Immature natural killer cell (primary cell): ENCODE measurements at places on chromosomes 1 and 21. TPM values are rescaled to one million over a fixed set of nuclear protein-coding genes. Genes with fewer than 3 reads are reported as not detected.

GRCh38 chr1:230573658-230574057, 68.6 kb upstream of the COG2 start:
- H3K4me3 ChIP-seq = no peak overlapping the region
- no peaks in the 10 kb centered on the region for H3K4me1 ChIP-seq
- no peak for DNase-seq
- no peaks in the 10 kb centered on the region for H3K36me3 ChIP-seq
- peaks cover 3% of the 10 kb centered on the region for H3K27me3 ChIP-seq

DNA sequence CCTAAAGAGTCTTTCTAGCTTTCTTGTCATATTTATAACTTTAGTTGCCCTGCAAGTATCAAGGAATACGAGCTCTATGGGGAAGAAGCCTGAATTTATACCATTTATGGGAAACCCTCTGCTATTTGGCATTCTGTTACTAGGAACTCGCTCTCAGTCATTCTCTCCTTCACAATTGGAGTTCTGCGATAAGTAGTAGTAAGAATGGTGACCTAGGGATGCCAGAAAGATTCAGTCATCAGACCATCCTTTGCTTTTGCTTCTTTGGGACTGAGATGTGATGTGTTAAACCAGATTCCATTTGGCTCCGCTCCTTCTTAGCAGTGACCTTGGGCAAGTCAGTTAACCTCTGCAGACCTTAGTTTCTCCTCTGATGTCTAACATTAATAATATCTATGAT, 256.5 kb downstream of the FGGY start:
- no peaks in the 10 kb centered on the region for H3K4me1 ChIP-seq
- H3K27ac ChIP-seq = no peak overlapping the region
- DNase-seq = no peak

The FCGR1A gene
- polyA plus RNA-seq = not detected

DNA sequence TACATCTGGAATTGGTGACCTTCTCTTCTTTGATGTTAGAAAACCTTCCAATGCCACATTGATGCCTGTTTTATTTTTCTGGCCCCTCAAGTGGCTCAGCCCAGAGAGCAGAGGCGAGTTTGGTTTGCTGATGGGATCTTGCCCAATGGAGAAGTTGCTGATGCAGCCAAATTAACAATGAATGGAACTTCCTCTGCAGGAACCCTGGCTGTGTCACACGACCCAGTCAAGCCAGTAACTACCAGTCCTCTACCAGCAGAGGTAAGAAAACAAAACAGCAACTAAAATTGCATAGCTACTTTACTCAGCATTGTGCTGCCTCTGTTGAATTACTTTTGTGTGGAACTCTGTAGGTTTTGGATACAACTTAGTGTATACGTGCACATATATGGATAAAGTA, 97.6 kb downstream of the CC2D1B start:
- H3K4me3 ChIP-seq = no peak overlapping the region
- no peak for DNase-seq
- H3K27ac ChIP-seq = no peak overlapping the region
- H3K36me3 ChIP-seq = no peaks in the 10 kb centered on the region

GRCh38 chr1:245412306-245412705, 257.5 kb downstream of the KIF26B start:
- H3K4me3 ChIP-seq = no peak overlapping the region
- H3K27me3 ChIP-seq = peaks cover 6% of the 10 kb centered on the region
- no peaks in the 10 kb centered on the region for H3K4me1 ChIP-seq
- no peaks in the 10 kb centered on the region for H3K36me3 ChIP-seq
- no peak for DNase-seq

GRCh38 chr1:7117399-7118281, 332.4 kb downstream of the CAMTA1 start:
- no peak for DNase-seq
- H3K4me3 ChIP-seq = no peak overlapping the region
- H3K27ac ChIP-seq = no peak overlapping the region

GRCh38 chr1:113479713-113480676, 89.7 kb downstream of the MAGI3 start:
- H3K4me1 ChIP-seq = no peaks in the 10 kb centered on the region
- H3K27ac ChIP-seq = no peak overlapping the region
- no peak for DNase-seq
- H3K27me3 ChIP-seq = peaks cover 5% of the 10 kb centered on the region
- H3K36me3 ChIP-seq = no peaks in the 10 kb centered on the region

The SPATA21 gene
- polyA plus RNA-seq = not detected

The CELF3 gene
- not detected for polyA plus RNA-seq

DNA sequence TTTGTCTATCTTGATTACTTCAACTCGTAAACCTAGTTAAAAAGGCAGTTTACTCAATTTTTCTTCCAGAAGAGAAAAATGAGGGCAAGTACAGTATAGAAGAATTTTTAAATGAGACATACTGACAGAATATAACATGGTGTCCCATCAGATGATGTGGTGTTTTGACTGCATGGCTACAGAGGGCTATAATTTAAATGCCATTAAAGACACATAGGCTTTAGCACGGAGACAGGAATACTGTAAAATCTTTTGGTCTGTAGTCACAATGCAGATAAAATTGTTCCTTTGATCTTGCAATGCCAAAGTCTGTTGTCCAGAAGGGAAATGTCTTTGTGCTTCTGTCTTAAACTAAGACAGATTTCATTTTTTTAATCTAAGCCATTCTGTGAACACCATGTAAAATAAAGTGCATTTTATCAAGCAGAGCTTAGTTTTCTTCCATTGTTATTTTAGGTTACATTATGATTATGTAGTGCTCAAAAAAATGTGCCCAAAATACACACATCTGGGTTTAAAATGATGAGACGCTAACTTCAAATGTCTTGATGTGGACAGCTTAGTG, 249.6 kb downstream of the PTPRC start:
- no peak overlapping the region for H3K4me3 ChIP-seq
- peaks cover 12% of the 10 kb centered on the region for H3K4me1 ChIP-seq
- no peaks in the 10 kb centered on the region for H3K36me3 ChIP-seq
- H3K27me3 ChIP-seq = peaks cover 2% of the 10 kb centered on the region

DNA sequence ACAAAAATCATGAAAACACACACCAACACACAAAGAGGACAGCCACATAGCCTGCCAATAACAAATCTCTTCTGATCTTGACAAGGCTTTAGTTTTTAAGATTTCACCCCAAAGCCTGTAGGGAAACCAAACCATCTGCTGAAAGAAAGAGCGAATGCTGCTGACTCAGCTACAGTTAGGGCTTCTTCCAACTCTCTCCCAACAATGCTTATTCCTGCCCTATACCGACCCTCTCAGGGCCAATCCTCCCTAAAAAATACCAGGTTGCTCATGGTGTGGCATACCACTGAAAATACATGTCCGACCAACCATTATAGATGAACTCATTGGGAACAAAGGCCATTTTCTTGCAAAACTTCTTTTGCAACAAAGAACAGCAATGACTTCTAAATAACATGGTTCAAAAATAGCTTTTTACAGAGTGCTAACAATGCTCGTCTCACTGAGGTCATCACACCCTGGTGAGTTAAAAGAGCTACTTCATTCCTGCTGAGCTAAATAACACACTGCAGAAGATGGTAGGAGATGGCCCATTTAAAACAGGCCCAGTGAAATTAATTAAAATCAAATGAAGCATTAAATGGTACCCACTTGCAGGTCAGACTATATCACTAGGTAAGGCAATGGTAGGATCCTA, 86.1 kb downstream of the KIAA0319L start:
- no peak overlapping the region for H3K4me3 ChIP-seq
- no peak for DNase-seq
- peaks cover 36% of the 10 kb centered on the region for H3K36me3 ChIP-seq
- no peak overlapping the region for H3K27ac ChIP-seq
- no peaks in the 10 kb centered on the region for H3K27me3 ChIP-seq

GRCh38 chr1:244210884-244211558, 159.9 kb downstream of the ZBTB18 start:
- no peaks in the 10 kb centered on the region for H3K27me3 ChIP-seq
- no peaks in the 10 kb centered on the region for H3K36me3 ChIP-seq
- no peaks in the 10 kb centered on the region for H3K4me1 ChIP-seq
- no peak overlapping the region for H3K27ac ChIP-seq
- no peak overlapping the region for H3K4me3 ChIP-seq

GRCh38 chr1:93108335-93108734, 29.3 kb downstream of the MTF2 start:
- H3K36me3 ChIP-seq = peaks cover 20% of the 10 kb centered on the region
- peak overlapping the region; percentile 7 for H3K4me3 ChIP-seq
- peak overlapping the region; percentile 31 for H3K27ac ChIP-seq
- no peaks in the 10 kb centered on the region for H3K27me3 ChIP-seq
- peaks cover 85% of the 10 kb centered on the region for H3K4me1 ChIP-seq

- no peak overlapping the region for H3K27ac ChIP-seq
- no peaks in the 10 kb centered on the region for H3K27me3 ChIP-seq
- no peaks in the 10 kb centered on the region for H3K4me1 ChIP-seq
- H3K4me3 ChIP-seq = no peak overlapping the region
- H3K36me3 ChIP-seq = no peaks in the 10 kb centered on the region
These were observed 21.5 kb upstream of the SAMSN1 start for GRCh38 chr21:14567331-14568279.

The LMOD1 gene
- not detected for polyA plus RNA-seq

DNA sequence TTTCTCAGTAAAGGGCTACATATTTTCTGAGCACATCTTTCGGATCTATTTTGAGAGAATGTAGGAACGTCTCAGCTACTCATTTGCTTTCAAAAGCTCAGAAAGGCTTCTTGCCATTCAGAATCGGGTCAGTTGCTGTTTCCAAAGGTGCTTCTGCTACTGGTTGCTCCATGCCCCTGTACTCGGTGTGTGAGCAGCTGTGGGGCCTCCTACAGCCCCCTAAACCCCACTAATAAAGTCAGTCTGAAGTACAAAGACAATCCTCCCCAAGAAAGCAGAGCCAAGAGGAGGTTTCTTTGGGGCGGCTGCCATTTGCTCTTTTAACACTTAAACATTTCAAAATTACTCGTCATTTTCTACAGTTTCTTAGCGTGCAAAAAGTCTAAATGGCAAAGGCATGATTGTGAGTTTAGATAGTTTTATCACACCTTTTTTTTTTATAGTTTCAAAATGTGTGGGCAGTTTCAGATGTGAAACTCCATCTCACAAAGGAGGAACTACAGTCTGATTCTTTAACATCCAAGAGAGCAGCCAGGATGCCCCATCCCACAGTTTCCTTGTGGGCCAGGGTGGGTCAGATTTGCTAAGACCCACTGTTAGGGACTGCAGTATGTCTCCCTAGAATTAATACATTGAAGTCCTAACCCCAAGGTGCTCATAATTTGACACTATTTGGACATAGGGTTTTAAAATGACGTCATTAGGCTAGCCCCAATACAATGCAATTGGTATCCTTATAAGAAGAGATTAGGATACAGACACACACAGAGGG, 4.1 kb downstream of the RUNX1 start:
- H3K4me3 ChIP-seq = peak overlapping the region; percentile 93
- DNase-seq = peak; percentile 71
- H3K27me3 ChIP-seq = peaks cover 30% of the 10 kb centered on the region
- H3K27ac ChIP-seq = peak overlapping the region; percentile 99

DNA sequence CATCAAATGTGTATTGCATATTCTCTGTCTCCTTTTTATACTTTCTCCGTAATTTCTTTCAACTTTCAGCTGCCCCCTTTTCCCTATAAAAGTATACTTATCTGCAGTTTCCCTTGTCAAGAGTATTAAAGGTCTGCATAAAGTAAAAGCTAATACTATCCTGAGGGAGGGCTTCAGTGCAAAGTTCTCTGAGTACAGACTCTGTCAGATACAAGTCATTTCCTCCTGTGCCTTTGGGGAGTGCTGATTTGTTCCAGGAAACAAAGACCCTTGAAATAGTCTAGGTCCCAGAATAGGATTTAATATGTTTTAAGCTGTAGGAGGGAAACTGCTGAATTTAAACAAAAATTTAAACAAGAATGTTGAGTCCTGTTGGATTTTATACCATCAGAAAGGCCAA, 11.7 kb downstream of the GPR161 start:
- H3K27me3 ChIP-seq = no peaks in the 10 kb centered on the region
- H3K4me1 ChIP-seq = no peaks in the 10 kb centered on the region
- no peak overlapping the region for H3K4me3 ChIP-seq
- DNase-seq = no peak

- no peak overlapping the region for H3K27ac ChIP-seq
- no peak for DNase-seq
- peaks cover 3% of the 10 kb centered on the region for H3K27me3 ChIP-seq
These were observed 44.0 kb downstream of the OR10J1 start for GRCh38 chr1:159483501-159483900.

GRCh38 chr1:72280131-72280530, 2.2 kb downstream of the NEGR1 start:
- peaks cover 22% of the 10 kb centered on the region for H3K4me1 ChIP-seq
- DNase-seq = no peak
- H3K36me3 ChIP-seq = no peaks in the 10 kb centered on the region
- H3K27me3 ChIP-seq = peaks cover 8% of the 10 kb centered on the region

The FAM131C gene
- not detected for polyA plus RNA-seq

DNA sequence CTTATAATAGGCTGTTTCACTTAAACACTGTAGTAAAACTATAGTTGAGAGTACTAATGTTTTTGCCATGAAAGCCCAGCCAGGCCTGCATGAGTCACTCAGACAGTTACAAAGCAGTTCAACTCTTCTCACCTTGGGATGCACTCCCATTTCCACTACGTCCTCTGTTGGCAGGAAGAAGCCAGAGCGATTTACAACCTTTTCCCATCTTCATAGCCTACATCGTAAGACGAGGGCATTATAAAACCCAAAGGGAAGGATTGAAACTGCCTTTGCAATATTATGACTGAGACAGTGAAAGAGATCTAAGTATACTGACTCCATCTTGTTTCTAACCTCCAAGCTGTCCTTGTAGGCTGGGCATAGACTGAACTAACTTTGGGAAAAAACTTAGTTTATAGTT, 71.8 kb upstream of the CSF1 start:
- DNase-seq = no peak
- no peaks in the 10 kb centered on the region for H3K36me3 ChIP-seq
